ENCODE measurements at places on chromosomes 1 and 21. TPM values are rescaled to one million over a fixed set of nuclear protein-coding genes. Genes with fewer than 3 reads are reported as not detected.

Gene RGS8
- 0.06 TPM for total RNA-seq

Gene MMP23B
- total RNA-seq: 17.6 TPM

DNA sequence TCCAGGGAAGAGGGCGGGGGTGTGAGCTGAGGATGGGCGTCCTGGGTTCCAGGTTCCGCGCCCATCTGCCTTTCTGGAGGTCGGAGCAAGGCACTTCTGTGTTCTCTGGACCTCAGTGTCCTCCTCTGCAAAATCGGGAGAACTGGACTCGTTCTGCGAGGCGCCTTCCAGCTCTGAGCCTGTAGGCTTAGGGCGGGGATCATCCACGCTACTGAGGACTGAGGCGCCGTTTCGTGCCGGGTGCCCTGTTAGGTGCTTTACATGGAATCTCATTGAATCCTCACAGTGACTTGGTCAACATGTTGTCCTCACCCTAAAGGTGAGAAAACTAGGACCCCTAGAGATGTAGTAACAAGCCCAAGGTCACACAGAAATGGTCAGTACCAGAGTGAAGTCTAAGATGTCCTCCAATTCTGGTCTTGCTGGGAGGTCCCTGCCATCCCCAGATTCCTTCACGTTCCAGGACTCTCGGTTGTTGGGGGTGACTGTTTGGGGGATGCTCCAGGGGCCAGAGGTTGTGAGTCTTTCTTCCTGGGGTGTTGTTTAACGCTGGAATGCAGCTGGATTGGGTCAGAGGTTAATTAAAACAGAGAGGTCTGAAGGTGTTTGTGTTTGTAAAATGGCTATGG is 677 bp downstream of the PRKAA2 start:
- H3K4me1 ChIP-seq: no peaks in the 10 kb centered on the region
- peak overlapping the region; percentile 79 for H3K4me3 ChIP-seq
- no peaks in the 10 kb centered on the region for H3K27me3 ChIP-seq
- H3K36me3 ChIP-seq: no peaks in the 10 kb centered on the region
- no peak for DNase-seq

- no peak overlapping the region for H3K27ac ChIP-seq
- H3K36me3 ChIP-seq: no peaks in the 10 kb centered on the region
- DNase-seq: no peak
Measured at GRCh38 chr1:226429858-226430715, 22.2 kb upstream of the PARP1 start.

Measured in esophagus muscularis mucosa (tissue), 4 donors.